GM04504 (cell line): ENCODE measurements at places on chromosomes 1 and 21.
A peak's percentile ranks its signal among the peaks of the same experiment; 100 is the strongest.

DNA sequence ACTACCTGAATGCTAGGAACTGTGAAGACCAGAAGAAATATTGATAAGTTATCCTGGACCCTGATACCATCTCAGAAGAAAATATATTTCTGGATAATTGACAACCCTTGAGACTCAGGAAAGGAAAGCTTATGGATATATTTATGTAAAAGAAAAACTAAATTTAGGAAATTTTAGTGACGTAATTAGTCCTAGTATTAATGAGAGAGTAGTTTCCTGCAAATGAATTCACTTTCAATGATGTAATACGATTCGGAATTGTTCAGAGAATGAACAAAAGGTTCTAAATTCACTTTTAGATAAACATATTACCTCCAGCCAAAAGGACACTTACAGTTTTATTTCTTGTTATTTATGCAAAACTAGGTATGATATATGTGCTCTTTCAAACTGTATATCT lies 1120.1 kb upstream of the NCAM2 start:
- DNase-seq = no peak

DNA sequence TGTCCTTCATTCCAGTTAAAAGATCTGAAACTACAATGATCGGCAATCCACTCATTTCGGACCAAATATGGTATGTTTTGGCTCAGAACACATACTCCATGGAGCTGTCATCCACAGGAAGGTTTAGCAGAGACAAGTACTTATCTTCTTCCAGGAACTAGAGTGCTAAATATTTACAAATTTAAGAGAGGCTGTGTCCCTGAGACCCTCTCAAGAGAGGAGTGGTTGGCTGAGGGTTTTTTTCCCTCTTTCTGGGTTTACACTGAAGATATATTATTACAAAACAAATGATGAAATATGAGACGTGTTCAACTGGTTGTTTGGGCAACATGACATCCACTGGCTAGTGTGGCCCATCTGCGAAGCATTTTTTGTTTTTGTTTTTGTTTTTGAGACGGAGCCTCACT lies 25.9 kb upstream of the NID1 start:
- DNase-seq = no peak

GRCh38 chr1:108551137-108551862 lies 8.6 kb upstream of the EEIG2 start:
- no peak for DNase-seq

- no peak for DNase-seq
These were observed 119.4 kb upstream of the VANGL1 start for GRCh38 chr1:115522386-115522785.

GRCh38 chr1:154574716-154575115 lies 7.1 kb downstream of the CHRNB2 start:
- DNase-seq = peak; percentile 8

DNA sequence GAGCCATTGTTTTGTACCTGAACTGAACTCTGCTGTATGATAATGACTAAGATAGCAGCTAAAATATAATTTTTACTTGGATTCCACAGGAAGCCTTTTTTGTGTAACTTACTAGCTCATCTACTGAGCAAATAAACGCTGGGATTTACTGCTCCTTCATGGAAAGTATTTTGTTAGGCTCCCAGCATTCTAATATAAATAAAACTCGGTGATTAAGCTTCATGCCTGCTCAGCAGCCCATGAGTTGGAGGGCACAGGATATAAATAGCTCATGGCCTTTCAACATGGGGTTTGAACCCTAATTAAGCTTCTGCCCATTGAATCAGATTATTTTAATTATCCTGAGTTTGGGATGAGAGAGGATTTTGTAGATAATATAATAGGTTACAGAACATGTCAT lies 180.0 kb downstream of the PCP4 start:
- no peak for DNase-seq

DNA sequence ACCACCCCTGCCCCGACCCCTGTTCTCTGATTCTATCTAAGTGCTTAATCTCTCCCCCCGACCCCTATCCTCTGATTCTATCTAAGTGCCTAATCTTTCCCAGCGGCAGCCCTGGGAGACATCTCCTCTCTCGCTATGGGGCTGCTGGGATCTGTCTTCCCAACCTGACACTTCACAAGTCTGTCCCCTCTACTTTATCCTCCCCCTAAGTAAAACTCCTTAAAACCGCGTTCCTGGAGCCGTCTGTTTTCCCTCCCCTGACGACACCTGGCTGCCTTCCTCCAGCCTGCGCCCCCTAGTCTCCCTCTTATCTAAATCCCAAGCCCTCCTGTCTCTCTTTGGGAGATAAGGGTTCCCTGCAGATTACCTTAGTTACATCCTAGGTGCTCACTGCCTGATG lies 30.5 kb downstream of the EPHB2 start:
- no peak for DNase-seq

DNA sequence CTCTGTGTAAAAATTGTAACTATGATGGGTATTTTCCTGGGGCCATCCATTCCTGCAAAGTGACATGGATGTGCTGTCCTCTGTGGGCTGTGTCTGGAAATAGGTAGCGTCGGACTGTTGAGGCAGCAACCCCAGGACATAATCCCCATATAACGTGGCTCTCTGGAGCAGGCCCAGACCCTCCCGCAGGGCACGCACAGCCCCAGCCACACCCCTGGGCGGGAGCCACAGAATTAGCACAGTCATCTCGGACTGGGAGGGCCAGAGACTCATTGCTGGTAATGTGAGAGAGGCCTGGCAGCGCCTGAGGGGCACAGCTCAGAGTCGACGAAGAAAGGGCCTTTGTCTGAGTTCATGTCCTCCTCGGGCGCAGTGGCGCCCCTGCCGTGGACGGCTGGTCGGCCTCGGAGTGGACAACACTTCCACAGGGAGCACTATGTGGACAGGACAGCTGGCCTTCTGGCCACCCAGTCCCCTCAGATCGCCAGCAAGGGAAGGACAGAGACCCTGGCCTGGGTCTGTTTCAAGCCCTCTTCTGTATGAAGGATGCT lies 20.1 kb downstream of the SIM2 start:
- no peak for DNase-seq

GRCh38 chr1:53285969-53286760 lies 41.7 kb downstream of the LRP8 start:
- DNase-seq = no peak

DNA sequence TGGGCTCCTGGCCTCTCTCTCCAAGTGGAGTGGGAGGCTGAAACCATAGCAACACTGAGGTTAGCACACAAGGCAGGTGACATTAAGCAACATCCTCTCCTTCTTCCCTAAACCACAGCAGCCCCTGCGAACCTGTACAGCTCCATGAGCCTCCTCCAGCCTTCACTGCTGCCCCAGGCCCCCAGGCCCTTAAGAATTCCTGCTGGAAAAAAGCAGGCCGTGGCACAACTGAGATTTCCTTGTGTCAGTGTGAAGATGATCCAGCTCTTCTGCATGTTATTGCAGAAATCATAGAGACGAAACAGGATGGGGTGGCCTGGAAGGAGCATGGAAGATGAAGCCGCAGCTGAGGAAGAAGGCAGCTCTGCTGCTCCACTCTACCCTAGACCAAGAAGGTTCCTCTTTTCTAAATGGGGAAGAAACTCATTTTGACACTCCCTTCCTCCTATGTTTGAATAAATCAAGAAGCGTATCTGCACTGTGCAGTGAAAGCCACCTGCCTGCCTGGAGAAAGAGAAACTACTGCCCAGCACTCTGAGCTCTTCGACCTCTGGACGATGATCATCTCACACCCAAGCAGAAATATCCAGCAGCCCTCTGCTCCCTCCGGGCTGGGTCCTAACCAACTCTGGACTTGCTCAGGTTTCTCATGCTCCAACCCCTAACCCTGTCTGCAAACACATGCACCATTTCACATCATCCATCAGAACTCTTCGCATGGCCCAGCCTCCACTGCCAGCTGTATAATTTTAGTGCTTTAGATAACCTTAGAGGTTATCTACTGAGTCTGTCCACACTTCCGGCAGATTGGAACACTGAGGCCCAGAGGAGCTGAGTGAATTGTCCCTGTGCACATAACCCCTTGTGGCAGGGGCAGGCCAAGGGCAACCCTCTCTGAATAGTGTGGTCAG lies 20.7 kb downstream of the SH3BP5L start:
- DNase-seq = no peak

- DNase-seq = no peak
These were observed 689 bp upstream of the ZNF644 start for GRCh38 chr1:91022518-91022929.

DNA sequence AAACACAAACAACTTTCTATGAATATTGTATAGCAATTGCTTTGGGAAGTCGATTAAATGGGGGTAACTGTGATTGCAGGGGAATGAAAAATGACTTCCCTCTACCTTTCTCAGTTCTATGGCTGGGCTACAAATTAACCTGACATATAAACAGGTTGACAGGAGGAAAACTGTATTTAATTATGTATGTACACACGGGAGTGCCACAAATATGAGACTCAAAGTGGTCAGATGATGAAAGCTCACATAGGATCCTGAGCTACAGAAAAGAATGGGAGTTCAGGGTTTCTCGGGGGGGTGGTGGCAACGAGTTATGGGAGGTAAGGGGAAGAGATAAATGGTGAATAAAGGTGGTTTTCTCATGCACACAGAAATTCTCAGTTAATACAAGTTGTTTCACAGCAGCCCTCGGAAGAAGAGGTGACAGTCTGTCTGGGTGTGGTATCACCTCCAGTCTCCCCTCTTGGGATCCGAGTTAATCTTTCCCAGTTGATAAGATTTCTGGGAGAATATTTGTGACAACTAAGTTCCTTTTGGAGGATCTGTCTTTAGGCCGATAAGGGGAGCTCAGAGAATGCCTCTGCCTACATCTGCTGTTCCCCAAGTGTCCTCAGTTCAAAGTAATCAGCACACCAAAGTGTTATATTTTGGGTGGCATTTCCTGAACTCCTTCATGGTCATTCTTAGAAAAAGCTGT lies 26.3 kb downstream of the GADD45A start:
- DNase-seq = no peak

DNA sequence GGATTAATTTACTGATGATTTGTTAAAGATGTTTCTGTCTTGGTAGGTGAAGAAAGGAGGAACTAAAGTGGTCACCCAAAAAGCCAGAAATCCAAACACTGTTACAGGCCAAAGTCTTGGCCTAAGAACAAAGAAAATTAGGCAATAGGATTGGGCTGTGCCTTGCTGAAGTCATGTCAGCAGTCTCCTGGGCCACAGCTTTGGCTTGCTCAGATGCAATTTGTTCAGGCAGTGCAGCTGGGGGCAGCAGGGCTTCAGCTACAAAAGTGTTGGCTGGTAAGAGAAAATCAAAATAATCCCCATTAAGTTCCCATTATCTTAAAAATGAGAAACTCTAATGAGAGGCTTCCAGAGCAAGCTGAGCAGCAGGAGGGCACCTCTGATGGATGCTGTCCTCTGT lies 14.0 kb upstream of the RAP1A start:
- DNase-seq = peak; percentile 61

- no peak for DNase-seq
These were observed 782 bp upstream of the SDE2 start for GRCh38 chr1:225999912-226000337.

GRCh38 chr21:35565204-35565611 lies 495.1 kb downstream of the SETD4 start:
- peak; percentile 78 for DNase-seq

DNA sequence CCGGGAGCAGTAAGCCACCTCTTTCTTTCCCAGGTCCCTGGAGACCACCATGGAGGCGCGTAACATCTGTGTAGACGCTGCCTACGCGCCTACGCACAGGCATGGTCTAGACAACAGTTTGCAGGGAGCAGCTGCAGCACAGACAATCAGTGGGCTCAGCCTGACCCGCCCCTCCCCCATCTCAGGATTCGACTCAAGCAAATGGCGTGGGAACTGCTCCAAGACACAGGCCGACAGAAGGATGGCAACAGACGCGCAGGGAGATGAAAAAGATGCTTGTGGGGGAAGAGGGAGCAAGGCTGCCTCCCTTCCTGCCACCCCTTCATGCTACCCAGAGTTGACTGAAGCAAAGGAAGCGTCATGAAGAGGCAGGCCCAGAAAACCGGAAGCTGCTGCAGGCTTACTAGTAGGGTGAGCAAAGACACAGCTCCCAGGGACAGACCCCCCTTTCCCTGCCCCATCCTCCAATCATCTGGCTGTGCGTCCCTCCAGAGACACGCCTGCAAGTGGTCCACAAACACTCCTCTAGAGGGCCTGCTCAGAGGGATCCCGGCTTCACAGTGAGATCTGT lies 19.5 kb downstream of the STK40 start:
- DNase-seq = no peak

DNA sequence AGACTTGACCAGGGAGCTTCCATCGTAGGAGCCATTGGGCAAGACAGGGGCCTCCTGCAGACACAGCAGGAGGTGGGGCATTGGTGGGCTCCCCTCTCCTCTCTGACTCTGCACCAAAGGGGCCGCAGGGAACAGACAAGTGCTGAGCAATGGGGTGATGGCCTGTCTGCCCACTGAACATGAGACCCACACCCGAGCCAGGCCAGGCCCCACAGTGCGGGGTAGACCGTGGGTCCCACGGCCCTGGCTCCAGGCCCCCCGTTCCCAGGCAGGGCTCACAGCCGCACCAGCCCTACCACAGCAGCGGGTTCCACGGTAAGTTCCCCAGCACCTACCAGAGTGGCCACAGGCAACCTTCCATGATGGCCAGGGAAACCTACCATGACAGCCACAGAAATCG lies 45.9 kb downstream of the CHD5 start:
- DNase-seq = no peak

DNA sequence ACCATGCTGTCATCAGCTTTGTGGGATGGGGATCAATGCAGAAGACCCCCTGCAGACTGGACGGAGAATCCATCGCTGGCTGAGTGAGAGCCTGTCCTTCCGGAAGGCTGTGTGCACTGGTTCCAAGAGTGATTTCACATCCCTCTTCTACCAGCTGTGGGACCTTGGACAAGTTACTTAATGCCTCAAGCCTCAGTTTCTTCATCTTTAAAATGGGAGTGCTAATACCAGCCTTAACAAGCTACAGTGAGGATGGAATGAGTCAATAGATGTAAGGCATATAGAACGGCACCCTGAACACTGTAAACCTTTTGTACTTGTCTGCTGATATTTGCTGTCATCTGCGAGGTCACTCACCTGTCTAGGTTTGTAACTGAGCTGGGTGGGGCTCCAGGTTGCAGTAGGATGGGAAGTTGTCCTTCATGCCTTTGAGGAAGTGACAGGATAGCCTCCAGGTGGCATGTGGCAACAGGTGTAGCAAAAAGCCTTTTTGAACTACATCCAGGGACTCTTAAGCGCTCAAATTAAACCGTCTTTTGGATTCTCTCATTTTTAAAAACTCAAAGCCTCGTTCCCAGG lies 27.5 kb downstream of the TMEM51 start:
- no peak for DNase-seq

GRCh38 chr1:27504588-27505419 lies 14.8 kb upstream of the WASF2 start:
- no peak for DNase-seq

DNA sequence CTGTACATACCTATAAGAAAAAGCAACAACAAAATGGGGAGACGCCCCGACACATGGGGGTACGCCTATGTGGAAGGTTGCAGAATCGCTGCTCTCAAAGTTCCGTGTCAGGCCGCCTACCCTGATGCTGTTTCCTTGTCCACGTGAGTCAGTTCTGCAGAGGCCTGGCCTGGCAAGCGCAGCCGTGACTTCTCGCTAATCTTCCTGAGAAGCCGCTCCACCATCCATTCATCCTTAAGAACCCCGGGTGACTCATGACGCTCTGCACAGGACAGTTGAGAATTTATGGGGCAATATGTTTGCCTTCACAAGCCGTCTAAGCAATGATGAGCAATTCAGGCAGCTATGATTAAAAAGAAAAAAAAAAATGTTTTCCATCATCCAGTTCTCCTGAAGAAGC lies 122.3 kb upstream of the TMPRSS2 start:
- DNase-seq = peak; percentile 100

GRCh38 chr1:8349961-8350360 lies 32.0 kb downstream of the SLC45A1 start:
- DNase-seq = no peak

GRCh38 chr21:39688010-39688409 lies 57.0 kb upstream of the IGSF5 start:
- no peak for DNase-seq

- DNase-seq = no peak
These were observed 161.9 kb upstream of the SPAG17 start for GRCh38 chr1:118346936-118347335.
